ENCODE measurements at places on chromosomes 13 and 19. TPM values are rescaled to one million over a fixed set of nuclear protein-coding genes. Genes with fewer than 3 reads are reported as not detected.

Gene ATP8B3
- total RNA-seq: 1.1 TPM

Gene HCST
- total RNA-seq: not detected

Gene STOML3
- total RNA-seq: not detected

Gene RGCC
- total RNA-seq: 8.3 TPM

Gene SPTBN4
- total RNA-seq: 0.90 TPM

Gene HIF3A
- total RNA-seq: 18.8 TPM

Gene NKPD1
- total RNA-seq: not detected
